ENCODE measurements at places on chromosomes 11 and 22.

DNA sequence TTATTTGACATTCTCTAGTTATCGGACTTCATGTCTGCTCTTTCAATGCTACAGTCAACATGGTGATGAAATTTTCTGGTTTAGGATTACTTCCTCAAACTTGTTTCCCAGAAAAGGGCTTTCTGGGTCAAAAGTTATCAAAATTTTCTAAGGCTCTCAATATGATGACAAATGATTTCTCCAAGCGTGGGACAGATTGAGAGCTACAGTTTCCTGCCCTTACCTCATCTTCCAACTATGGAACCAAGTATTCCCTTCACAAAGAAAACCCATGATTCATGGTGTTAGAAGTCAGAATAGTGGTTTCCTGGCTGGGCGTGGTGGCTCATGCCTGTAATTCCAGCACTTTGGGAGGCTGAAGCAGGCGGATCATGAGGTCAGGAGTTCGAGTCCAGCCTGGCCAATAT lies 17.8 kb downstream of the MYO18B start:
- DNase-seq = no peak

GRCh38 chr22:43782448-43782847 lies 29.7 kb downstream of the EFCAB6 start:
- no peak for DNase-seq

GRCh38 chr22:33542153-33542552 lies 378.1 kb downstream of the LARGE1 start:
- no peak for DNase-seq

- DNase-seq = no peak
These were observed 322.7 kb downstream of the CADM1 start for GRCh38 chr11:115181538-115181937.

DNA sequence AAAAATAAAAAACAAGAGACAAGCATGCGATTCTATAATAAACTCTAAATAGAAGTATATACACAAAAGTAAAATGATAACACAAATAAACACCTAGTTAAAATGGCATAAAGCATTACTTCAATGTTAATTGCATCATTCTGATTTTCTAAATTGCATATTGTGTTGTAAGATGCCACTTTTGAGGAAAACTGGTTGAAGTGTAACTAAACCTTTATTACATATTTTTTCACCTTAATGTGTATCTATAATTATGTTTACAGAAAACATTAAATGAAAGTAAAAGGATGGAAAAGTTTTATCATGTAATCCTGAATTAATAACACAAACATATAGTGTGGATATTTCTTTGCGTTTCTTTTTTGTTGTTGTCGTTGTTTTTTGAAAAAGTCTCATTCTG lies 45.4 kb upstream of the TOP3B start:
- no peak for DNase-seq

GRCh38 chr11:3104051-3104714 lies 47.0 kb upstream of the CARS1 start:
- no peak for DNase-seq

DNA sequence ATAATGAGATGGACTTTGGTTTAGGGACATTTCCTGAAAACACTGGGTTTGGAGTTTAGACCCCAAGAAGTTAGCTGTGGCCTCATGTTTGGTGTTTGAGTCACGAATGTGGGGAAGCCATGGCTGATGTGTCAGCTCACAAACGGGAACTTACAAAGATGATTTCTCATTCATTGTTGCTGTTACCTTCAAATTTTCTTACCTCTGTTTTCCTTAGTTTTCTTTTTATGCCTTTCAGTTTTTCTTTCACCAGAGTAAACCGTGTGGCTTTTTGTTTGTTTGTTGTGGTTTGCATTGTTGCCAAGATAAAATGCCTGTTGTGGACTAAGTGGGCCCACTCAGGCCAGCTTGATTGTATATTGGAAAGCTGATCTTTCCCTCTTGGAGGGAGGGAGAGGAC lies 89.1 kb downstream of the SWAP70 start:
- DNase-seq = no peak

GRCh38 chr11:75133976-75134375 lies 16.9 kb upstream of the SLCO2B1 start:
- DNase-seq = no peak

DNA sequence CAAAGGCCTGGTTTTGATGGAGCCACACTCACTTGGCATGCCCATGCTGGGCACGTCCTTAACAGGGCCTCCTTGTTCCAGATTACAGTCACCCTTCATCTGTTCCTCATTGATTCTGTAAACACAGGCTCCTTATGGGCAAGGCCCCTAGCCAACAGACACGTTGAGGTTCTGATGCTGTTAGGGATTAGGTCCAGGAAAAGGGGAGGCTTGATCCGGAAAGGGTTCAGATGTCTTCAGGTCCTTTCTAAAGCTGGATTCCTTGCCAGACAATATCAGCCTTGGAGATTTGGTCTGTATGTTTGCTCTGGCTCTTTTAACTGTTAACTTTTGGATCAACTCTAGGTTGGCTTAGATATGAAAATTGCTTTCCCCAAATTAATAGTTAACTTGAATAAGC lies 46.9 kb upstream of the PRSS23 start:
- DNase-seq = no peak

Data from GM06990 (cell line).